ENCODE measurements at places on chromosomes 7 and 10.

DNA sequence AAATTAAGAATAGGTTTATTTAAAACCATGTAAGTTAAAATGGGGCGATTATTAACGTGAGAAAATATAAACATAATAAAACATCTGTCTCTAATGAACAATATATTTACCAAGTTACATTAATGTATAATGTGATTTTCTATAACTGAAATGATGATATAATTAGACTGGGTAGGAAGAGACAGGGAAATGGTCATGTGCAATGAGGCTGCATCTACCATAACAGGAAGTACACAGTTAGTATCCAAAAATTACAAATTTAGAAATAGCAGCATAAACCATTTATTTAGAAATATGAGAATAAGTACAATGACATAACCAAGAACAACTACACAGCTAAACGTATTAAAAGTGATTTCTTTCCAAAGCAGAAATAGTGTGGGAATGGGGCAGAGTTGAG lies 25.8 kb upstream of the BET1 start:
- no peak for DNase-seq

GRCh38 chr7:36889182-36889581 lies 164.9 kb upstream of the AOAH start:
- no peak for DNase-seq

GRCh38 chr7:104973227-104973626 lies 40.8 kb upstream of the KMT2E start:
- DNase-seq: no peak

- DNase-seq: no peak
Observed at GRCh38 chr10:114347791-114348190, 56.5 kb downstream of the AFAP1L2 start.

- DNase-seq: no peak
Observed at GRCh38 chr10:79137826-79138225, 69.1 kb downstream of the ZMIZ1 start.

DNA sequence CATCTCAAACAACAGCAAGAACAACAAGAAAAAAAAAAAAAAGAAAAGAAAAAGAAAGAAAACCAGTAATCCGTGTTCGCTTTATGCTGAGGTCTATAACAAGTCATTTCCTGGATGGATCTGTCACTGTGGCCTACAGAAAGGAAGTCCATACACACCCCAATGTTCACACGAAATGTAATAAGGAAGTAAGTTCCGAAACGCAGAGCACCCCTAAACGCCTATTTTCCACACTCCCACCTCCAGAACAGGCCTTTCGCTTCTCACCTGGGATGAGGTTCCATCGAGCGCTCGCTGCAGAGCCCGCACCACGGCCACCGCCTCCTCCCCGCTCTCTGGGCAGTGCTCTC lies 735 bp downstream of the ZNF394 start:
- DNase-seq: no peak

DNA sequence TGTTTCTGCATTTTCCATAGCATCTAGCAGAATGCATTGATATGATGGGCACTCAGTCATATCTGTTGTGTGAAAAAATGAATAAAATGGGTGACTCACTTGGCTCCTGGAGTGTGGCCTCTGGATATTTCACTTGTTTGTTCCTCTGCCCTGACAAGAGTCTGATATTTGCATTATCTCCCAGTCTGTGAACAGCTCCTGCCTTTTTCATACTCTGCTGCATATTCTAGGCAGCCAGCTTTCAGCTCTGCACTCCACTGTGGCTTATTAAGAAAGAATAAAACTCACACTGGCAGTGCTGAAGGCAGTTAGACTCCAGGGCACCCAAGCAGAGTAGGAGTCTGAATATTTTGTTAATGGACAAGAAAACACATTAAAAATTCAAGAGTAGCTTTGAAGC lies 623.9 kb downstream of the SORCS1 start:
- DNase-seq: no peak

DNA sequence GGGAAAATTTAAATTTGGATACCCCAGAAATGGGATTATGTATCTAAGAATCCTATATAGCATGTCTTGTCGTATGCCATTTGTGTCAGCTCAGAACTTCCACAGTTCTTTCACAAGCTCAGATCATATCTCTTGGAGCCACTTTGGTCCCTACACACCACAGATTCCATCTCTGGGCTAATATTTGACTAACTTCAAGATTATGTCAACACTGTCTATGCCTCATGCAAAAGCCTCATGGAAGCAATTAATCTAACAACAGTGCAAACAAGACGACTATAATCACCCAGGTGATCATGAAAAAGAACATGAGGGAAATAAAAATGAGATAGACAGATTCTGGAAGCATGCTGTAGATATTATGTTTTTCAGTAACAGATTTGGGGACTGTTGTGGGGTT lies 189.1 kb downstream of the LRRTM3 start:
- peak; percentile 72 for DNase-seq

- DNase-seq: no peak
Observed at GRCh38 chr10:124989526-124989925, 47.6 kb downstream of the ZRANB1 start.

Data from NCI-H774 (cell line).